ENCODE measurements at places on chromosomes 5 and 9. TPM values are rescaled to one million over a fixed set of nuclear protein-coding genes. Genes with fewer than 3 reads are reported as not detected.

Gene PDGFRB
- total RNA-seq: 133 TPM

Gene TRIM7
- 1.9 TPM for total RNA-seq

Gene CDC25C
- total RNA-seq: 4.6 TPM

Gene TRIM36
- total RNA-seq: 0.29 TPM

Gene C7
- 576 TPM for total RNA-seq

Gene PRUNE2
- total RNA-seq: 187 TPM

Gene CTXN3
- total RNA-seq: not detected

Gene CKMT2
- 3.5 TPM for total RNA-seq

Gene GFM2
- 15.9 TPM for total RNA-seq

Gene SYNPO
- total RNA-seq: 11.5 TPM

Gene FAXDC2
- 25.8 TPM for total RNA-seq

Gene HACD4
- total RNA-seq: 4.0 TPM

Gene RAI14
- total RNA-seq: 145 TPM

Gene PPP2R2B
- 0.26 TPM for total RNA-seq

Gene AJM1
- total RNA-seq: 3.6 TPM

DNA sequence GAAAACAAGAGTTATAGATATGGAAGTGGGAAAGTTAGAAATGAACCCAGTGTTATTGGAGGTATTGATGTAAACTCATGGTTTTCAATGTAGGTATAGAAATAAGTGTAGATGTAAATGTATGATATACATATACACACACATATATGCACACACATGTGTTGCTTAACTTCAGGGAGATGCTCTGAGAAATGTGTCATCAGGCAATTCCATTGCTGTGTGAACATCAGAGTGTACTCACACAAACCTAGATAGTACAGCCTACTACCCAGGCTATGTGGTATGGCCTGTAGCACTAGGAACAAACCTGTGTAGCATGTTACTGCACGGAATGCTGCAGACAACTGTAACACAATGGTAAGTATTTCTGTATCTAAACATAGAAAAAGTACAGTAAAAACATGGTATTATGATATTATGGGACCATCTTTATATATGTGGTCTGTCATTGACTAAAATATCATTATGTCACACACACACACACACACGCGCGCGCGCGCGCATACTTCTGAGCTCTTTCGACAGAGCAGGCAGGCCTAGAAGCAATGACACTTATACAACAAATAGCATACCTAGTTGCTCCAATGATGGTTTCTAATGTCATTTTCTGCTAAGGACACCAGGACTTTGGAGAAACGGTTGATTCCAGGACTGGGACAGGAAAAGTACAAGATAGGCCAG is 86.6 kb downstream of the MACROH2A1 start:
- DNase-seq: no peak

DNA sequence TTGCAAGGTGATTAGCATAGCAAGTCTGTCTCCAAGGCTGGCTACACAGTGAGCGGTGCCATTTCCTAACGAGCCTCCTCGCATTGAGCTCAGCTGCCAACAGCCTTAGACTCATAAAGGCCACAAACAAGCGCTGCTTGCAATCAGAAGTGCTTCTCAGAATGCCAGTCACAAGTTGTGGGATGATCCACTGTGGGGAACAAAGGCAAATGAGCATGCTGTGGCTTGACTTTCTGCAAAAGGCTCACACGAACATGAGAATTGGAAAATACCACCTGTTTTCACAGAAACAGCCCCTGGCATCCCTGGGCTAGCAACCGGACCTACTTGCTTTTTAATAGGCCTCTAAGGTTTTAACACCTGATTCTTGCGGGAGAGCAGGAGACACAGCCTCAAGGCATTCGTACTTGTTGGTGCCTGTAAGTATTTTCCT is 215.5 kb downstream of the FANCC start:
- no peak for DNase-seq

GRCh38 chr5:112396430-112396829 is 22.6 kb downstream of the EPB41L4A start:
- no peak for DNase-seq

DNA sequence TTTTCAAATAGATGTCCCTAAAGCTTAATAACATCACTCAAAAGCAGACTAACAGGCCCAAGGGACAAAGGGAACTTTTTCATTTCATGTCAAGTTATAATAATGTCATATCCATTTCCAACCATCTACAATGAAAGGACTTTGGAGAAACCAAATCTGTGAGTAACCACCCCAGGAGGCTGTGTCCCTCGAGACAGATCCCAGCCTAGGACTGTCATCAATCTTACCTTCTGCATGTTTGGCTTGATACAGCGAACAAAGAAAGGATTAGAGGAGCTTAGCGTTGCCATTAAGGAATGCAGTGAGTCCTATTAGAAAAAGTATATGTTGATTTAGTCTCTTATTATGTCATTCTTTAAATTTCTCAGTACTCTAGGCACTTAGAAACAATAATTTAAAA is 137.8 kb upstream of the RETREG1 start:
- no peak for DNase-seq

DNA sequence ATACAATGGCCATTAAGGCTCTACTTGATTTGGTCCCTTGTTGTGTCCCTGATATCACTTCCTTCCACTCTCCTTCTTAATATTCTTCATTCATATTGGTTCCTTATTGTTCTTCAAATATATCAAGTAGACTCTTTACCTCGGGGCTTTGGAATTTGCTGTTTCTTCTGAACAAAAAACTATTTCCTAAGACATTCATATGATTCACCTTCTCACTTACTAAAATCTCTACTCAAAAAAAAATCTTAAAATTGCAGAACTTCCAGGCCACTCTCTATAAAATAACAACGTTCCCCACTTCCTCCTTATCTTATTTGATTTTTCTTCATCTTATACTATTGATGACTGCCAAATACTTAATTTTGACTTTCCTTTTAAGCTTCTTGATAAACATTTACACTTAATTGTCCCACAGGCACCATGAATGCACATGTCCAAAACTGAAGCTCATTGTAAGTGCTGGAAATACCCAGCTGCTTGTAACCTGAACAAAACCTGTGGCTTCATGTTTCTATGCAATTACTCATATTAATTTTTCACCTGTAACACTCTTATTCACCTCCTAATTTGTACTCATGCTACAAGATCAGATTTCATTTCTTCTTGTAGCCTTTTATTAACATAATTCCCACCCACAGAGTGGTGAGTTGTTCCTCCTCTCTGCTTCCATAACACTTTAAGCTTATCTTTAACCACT is 58.4 kb upstream of the NUDT12 start:
- no peak for DNase-seq

GRCh38 chr5:54728588-54728915 is 211.0 kb downstream of the SNX18 start:
- DNase-seq: no peak

- no peak for DNase-seq
Observed at GRCh38 chr9:137299938-137300337, 2.1 kb downstream of the NRARP start.

GRCh38 chr5:87503004-87503403 is 90.3 kb upstream of the CCNH start:
- no peak for DNase-seq

GRCh38 chr5:34486160-34486848 is 169.8 kb upstream of the RAI14 start:
- DNase-seq: peak; percentile 86

GRCh38 chr5:43635374-43635773 is 32.4 kb downstream of the NNT start:
- no peak for DNase-seq

- DNase-seq: no peak
Observed at GRCh38 chr9:93818827-93819472, 136.2 kb downstream of the BARX1 start.

GRCh38 chr9:108073823-108074222 is 584.3 kb upstream of the KLF4 start:
- no peak for DNase-seq

DNA sequence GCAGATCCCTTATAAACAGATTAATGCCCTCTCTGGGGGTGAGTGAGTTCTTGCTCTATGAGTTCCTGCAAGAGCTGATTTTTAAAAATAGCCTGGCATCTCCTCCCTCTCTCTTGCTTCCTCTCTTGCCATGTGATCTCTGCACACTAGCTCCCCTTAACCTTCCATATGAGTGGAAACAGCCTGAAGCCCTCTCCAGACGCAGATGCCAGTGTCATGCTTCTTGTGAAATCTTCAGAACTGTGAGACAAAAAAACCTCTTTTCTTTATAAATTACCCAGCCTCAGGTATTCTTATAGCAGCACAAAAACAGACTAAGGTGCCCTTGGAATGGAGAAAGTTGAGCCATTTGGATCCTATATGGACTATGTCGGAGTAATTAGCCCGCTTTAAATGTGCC is 559.7 kb upstream of the CYLC2 start:
- no peak for DNase-seq

DNA sequence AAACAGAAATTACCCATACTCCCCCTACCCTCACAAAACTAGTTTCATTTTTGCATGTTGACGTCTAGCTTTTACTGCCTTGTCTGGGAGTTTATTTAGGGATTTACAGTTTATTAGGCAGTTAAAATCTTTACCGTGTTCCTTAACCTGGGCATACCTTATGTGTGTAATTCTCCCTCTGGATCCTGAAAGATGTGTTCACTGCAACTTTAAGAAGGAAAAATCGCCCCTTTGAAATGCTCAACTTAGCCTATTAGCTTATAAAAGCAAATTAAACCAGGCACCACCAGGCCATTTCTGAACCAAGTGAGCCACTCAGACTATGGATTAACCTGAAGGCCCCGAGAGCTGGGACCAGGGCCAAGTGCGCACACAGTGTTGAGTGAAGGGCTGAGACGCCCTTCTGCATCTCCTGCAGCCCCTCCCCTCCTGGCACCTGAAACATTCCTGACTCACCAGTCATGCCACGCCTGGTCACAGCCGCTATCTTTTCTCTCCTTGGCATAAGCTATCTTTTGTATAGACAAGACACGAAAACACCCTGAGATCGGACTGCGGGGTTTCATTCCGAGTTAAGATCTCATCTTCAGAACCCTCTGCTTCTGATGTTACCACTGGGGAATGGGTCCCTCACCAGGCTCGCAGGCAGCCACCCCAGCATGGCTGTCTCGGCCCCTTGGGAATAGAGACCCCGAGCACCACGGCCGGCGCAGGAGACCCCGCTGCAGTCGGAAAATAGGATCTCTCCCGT is 111.9 kb downstream of the ROR2 start:
- DNase-seq: peak; percentile 51

GRCh38 chr5:155343468-155343867 is 329.9 kb downstream of the KIF4B start:
- DNase-seq: no peak

DNA sequence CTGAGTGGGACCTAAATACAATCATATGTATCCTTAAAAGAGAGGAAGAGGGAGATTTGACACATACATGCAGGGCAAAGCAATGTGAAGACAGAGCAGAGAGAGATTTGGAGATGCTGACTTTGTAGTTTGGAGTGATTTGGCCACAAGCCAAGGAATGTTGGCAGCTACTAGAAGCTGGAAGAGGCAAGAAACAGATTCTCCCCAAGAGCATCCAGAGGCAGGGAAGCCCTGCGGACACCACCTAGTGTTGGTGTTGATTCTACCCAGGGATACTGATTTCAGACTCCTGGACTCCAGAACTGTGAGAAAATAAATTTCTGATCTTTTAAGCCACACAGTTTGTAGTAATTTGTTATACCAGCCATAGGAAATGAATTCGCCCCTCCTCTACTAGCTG is 64.9 kb upstream of the OSMR start:
- peak; percentile 70 for DNase-seq

DNA sequence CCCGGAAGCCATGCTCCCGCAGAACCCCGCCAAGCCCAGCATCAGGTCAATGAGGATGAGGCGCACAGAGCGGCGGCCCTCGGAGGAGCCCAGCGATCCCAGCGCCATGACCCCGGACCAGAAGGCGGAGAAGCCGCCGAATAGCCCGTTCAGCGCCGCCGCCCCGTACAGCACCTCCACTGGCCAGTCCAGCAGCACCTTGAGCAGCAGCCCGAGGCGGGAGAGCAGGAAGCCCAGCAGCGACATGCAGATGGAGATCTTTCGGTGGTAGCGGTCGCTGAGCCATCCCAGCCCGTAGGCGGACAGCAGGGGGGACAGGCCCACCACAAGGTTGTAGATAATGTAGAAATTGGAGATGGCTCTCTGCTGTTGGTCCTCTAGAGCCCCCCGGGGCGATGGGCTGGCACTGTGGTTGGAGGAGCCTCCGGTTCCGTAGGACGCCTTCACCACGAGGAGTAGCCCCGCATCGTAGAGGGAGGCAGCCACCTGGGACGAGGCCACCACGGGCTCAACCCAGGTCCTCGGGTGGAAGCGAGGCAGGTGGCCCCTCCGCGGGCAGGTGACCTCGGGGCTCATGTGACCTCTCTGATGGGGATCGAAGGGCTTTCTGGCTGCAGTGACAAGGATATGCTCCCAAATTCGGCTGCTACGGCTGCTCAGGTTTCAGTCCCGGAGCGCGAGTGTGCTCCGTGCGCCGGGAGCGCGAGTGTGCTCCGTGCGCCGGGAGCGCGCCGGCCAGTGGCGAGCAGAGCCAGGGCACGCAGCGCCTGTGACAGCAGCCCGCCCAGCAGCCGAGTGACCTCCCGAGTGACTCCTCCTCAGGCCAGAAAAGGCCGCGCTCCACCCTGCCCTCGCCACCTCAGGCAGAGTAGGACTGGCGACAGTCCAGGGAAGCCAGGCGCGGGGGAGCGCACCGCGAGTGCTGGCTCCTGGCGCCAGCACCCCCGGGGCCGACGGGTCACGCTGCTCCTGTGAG is at the start of gene SLC46A2:
SLC46A2 (minus strand) TSS at position 771 of the 976 bp plus-strand sequence; CDS start at position 576, 195 bp downstream.
- no peak for DNase-seq

GRCh38 chr5:95871146-95871806 is 48.8 kb upstream of the GLRX start:
- DNase-seq: no peak

GRCh38 chr5:18098691-18099090 is 464.4 kb downstream of the TAF11L14 start:
- DNase-seq: no peak

- no peak for DNase-seq
Observed at GRCh38 chr5:110088676-110089436, 399.1 kb downstream of the MAN2A1 start.

GRCh38 chr5:35899800-35900199 is 38.6 kb downstream of the CAPSL start:
- DNase-seq: no peak

DNA sequence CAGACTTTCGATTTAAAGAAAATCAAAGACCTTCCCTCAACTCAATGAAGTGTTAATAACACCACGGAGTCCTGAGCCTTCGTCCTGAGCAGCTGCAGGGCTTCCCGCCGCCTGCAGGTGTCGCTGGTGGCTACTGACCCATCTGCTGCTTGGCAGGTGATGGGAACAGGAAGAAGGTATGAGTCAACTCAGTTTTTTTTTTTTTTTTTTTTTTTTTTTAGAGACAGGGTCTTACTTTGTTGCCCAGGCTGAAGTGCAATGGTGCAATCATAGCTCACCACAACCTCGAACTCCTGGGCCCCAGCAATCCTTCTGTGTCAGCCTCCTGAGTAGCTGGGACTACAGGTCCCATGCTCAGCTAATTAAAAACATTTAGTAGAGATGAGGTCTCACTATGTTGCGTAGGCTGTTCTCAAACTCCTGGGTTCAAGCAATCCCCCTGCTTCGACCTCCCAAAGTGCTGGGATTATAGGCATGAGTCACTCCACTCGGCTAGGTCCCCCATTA is 185.7 kb upstream of the IL12B start:
- peak; percentile 30 for DNase-seq
